Naive thymus-derived CD4-positive, alpha-beta T cell (primary cell): ENCODE measurements at places on chromosomes 13 and 19.

DNA sequence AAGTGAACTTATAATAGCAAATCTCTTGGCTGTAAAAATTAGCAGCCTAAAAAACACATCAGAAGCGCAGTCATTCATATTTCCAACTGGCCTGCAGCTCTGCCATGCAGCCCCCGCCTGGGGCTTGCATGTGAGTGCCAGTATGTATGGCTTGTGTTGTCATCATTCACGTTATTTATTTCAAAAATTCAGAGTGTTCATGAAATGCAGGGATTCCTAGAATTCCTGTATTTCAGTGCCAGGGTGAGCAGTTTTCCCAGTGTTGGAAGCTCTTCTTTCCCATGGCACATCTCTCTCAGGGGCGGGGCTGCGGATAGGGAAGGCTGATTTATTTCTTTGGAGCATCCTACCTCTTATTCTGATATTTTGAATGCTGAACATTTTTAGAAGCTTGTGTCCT lies 234.6 kb downstream of the FGF9 start:
- DNase-seq: no peak

DNA sequence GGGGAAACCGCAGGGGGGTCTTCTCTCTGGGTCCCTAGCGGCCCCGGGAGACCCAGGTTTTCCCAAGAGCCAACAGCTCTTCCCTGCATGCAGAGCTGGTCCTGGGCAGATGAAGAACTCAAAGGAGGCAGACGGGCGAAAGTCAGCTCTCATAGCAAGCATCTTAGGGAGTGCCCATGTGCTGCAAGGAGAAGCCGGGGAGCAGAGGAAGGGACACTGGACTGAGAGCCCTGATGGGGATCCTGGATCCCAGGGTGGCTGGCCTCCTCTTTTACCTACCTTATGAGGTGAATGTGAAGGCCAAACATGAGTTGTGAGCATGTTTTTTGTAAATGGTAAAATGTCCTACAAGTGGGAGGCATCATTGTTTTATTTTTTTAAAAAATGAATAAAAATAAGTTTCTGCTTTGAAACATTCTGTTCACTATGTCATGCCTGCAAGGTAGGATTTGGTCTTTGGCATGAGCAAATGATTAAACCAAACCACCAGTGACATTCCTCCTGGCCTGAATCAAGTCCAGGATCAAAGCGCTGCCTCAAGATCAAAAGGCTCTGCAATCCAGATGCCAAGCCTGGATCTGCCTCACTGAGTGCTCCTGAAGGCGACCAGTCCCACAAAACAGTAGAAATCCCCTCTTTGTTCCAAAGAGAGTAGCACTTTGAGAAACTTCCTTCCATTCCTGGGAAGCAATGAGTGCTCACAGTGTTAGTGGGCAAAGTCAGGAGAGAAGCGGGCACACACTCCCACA lies 92.2 kb upstream of the SERP2 start:
- no peak for DNase-seq

GRCh38 chr19:56838024-56838908 lies 2.3 kb downstream of the PEG3 start:
- DNase-seq: no peak

- no peak for DNase-seq
Measured at GRCh38 chr19:18650021-18650390, 13.2 kb downstream of the KLHL26 start.

GRCh38 chr19:35266520-35267352 lies 2.0 kb upstream of the USF2 start:
- no peak for DNase-seq

DNA sequence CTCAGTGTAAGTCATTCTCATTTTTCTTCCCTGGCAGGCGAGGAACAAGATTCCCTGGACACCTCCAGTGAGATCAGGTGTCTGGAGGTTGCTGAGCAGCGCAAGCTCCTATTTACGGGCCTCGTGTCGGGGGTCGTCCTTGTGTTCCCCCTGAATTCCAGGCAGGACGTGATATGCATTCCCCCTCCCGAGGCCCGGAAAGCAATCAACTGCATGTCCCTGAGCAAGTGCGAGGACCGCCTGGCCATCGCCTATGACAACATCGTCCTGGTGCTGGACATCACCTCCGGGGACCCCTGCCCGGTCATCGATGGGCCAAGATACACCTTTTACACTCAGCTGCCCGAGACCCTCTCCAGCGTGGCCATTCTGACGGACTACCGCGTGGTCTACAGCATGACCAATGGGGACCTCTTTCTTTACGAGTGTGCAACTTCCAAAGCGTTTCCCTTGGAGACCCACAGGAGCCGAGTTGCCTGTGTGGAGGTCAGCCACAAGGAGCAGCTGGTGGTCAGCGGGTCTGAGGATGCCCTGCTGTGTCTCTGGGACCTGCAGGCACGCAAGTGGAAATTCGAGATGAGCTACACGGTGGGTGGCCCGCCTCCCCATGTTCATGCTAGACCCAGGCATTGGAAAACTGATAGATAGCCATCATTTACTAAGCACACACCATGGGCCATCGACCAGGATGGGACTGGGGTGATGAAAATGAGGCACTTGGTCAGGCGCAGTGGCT lies 21.5 kb upstream of the SIN3B start:
- no peak for DNase-seq
